ENCODE measurements at places on chromosomes 4 and X.

GRCh38 chr4:182144626-182145333 is 98.4 kb upstream of the TENM3 start:
- no peak for DNase-seq

DNA sequence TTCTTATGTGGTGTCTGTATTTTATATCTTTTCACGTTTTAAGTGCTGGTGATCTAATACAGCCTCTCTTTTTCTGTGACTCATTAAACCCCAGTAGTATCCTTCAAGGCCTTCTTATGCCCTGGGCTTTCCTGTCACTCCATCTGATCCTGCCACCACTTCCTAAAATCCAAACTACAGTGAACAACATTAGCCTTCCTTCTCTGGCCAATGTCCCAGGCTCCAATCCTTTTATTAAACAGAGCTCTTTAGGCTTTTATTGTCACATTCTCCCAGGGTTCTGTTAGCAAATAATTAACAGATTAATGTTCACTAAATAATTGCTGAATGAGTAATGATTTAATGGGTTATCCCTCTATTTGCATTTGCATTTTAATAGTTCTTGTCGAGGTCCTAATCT is 47.9 kb upstream of the ITM2A start:
- no peak for DNase-seq

GRCh38 chr4:35175487-35175886 is 1068.8 kb downstream of the ARAP2 start:
- no peak for DNase-seq

GRCh38 chrX:8632924-8633323 is 99.0 kb downstream of the ANOS1 start:
- no peak for DNase-seq

GRCh38 chr4:76216975-76217814 is 3.6 kb upstream of the SCARB2 start:
- no peak for DNase-seq

- DNase-seq = no peak
These were observed 3.8 kb downstream of the MSN start for GRCh38 chrX:65671286-65671685.

DNA sequence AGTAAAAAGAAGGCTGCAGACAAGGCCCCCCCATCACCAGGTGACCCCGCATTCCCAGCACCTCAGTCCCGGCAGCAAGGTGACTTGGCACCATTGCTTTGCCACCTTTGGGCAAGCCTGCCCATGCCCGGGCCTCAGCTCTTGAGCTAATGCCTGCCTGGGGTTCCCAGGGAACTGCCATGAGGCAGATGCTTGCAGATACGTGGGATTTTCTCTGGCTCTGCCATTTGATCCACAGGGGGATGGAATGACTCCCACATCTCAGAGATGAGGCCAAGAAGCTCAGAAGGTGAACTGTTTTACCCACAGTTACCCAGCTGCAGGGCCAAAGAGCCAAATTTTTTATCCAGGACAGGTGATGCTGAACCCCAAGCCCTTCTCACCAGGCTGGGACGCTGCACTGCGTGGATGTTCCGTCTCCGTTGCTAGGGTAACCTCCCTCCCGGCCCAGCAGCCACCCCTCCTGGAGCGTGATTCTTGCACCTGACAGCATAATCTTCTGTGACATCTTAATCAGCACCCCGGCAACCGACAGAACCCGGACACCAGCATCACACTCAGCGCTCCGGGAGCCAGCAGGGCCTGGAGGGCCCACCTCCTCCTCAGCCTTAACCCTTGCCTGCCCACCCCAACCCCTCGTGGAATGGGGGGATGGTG is 15.7 kb upstream of the MSX1 start:
- DNase-seq = no peak

DNA sequence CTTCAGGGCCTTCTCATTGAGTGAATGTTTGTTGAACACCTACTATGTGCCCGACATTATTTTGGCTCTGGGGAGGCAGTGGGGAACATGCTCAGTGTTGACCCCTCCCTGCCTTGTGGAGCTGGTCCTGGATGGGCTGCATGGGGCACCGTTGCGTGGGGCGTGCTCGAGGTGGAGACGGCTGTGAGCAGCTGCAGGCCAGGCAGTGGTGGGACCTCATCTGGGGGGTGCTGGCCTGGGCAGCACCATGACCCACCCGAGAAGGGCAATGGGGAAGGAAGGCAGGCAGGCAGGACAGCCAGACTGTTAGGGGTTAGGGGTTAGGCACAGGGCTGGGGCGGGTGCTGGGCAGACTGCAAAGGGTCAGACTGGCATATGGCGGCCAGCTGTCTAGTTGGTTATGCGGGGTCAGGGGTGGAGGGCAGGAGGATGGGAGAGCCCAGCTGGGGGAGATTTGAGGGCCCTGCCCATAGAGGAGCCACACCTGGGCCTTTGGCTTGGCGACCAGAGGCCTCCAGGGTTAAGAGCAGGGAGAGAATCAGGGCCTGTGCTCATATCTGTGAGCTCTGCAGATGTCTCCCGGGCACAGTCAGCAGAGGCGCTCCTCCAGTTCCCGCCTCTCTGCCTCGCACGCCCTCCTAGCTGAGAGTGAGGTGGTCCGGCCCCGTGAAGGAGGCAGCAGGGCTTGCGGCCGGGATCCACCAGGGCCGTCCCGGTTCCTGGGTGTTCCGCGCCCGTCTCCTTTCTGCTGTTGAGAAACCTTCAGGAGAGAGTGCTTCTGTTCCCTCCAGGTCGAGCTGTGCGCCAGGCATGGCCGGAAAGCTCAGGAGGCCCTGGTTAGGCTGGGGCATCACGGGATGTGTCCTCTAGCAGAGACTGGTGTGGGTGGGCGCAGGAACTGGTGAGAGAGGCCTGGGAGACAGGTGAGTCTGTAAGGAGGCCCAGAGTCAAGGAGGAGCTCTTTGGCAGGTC is 73.3 kb downstream of the RGS12 start:
- no peak for DNase-seq

- no peak for DNase-seq
These were observed 174.5 kb upstream of the C1QTNF7 start for GRCh38 chr4:15253349-15253748.

DNA sequence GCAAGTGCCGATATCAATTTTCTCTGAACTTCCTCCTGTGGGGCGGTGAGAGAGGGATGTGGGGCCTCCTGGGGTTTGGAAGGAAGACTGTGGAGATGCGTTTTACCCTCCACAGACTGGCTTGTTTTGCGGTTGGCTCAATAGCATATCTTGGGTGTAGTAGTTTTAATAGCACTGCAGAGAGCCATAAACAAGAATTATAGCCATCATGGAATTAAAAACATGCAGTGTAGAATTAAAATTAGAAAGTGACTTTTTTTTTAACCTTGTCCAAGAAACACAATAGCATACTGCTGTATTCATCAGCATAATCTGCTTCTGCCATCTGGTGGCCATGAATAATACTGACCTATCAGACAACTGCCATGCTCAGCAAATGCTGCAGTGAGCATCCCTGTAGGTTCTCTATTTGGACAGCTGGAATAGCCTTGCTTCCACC is 47.3 kb upstream of the SCML1 start:
- DNase-seq = no peak

DNA sequence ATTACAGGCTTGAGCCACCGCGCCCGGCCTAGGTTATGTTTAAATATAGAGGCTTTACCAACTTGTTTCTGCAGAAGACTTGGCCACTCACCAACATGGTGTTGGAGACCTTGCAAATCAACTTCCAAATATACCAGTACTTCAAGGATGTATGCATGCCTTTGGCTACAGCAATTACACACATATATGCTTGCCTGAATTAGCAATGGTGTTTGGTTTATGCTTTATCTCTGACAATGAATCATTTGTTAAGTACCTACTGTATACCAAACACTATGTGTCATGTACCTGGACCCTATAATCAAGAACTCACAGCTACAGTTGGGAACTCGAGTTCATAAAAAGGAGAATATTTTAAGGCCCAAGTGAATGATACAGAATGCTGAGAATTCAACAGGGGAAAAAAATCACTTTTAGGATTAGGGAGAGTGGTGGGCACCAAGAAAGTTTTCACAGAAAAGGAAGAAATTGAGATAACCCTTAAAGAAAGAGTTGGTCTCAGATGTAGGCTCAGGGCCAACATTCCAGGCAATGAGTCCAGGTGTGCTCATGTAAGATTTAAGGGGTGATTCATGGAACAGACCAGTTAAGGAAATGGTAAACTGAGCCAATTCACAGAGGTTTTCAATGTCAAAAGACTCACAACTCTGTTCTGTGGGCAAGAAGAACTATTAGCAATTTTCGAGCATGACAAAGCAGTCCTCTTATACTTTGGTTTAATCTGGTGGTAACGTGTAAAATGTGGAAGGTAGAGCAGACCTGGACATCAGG is 98.9 kb downstream of the BCOR start:
- no peak for DNase-seq

DNA sequence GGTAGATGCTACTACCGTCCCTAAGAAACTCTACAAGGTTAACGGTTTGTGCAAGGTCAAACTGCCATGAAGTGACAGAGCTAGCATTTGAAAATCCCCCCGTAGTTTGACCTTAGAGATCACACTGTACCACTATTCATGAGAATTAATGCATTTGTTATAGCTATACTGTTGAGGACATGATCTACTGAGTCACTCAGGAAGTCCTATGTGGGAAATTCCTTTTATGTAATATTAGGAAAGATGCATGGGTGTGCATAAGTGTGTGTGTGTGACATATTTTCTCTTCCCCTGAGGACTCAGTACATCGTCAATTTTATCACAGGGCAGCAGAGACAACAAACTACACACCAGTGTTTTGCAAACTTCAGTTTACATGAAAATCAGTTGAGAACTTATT is 141.1 kb downstream of the FBXW7 start:
- no peak for DNase-seq

GRCh38 chr4:138297743-138298405 is 55.7 kb upstream of the SLC7A11 start:
- no peak for DNase-seq

- no peak for DNase-seq
These were observed 46.1 kb downstream of the MBNL3 start for GRCh38 chrX:132442691-132443090.

GRCh38 chr4:154551872-154552686 is 1.9 kb upstream of the PLRG1 start:
- DNase-seq = peak; percentile 49

- no peak for DNase-seq
These were observed 379.0 kb downstream of the STIM2 start for GRCh38 chr4:27239641-27240040.

GRCh38 chr4:107253579-107254068 is 217.5 kb upstream of the DKK2 start:
- DNase-seq = no peak

DNA sequence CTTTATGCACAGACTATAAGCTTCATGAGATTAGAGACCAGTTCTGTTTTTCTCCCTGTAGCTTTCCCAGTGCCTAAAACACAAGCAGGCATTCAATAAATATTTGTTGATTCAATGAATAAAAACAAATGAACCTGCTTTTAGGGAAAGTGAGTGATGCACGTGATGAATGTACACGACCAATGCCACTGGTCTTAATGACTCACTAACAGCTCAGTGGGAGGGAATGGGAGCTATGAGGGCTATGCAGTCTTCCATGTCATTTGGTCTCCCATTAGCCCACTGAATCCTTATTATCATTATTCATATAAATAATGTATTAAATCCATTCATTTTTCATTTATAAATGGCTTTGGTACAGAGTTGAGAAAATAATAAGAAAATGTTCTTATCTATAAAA is 247.4 kb downstream of the FBXO8 start:
- DNase-seq = no peak

DNA sequence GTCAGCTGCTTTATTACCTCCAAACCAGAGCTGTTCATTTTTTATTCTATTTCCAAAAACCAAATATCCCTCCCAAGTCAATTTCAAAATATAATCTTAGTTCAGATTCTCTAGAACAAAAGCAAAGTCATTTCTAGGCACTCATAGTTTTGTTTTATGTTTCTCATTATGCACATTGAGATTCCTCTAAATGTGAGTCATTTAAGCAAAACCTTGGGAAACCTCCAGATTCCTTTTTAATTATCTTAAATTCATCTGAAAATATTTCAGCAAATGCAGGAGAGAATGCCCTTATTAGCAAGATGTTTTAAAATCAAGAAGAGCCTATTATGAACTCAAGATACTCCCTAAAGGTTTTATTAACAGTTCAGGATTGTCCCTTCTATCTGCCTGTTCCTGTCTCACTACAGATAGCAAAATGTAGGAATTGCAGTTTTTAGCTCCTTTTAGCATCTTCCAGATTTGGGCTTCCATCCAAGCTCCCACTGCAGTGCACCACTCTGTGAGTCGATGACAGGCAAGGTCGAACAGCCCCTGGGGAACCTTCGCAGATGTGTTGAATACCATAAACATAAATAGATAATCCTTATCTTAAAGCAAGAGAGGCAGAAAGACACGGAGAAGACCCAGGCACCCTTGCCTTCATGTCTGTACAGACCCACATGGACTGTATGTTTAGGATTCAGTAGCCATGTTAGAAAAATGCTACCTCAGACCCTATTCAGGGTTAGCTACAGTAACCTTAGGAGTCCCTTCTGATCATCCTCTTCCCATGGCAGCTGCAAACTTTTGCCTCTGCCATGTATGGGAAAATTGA is 11.3 kb upstream of the SLC9A7 start:
- no peak for DNase-seq

DNA sequence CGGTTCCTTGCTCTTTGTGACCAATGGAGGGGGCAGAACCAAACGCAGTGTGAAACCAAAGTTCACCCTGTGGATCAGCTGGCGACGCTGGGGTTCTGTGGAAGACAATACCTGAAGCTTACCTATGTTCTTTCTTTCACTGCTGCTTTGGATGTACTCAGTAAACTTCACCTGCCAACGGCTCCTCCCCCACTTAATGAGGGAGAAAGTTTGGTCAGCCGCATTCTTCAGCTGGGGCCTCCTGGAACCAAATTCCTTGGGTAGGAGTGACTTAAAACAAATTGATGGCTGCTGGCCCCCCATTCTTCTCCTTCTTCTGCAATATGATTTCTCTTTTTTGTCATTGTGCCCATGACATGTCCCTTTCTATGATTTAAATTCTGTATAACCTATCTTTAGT is 282.4 kb downstream of the ANK2 start:
- DNase-seq = no peak

DNA sequence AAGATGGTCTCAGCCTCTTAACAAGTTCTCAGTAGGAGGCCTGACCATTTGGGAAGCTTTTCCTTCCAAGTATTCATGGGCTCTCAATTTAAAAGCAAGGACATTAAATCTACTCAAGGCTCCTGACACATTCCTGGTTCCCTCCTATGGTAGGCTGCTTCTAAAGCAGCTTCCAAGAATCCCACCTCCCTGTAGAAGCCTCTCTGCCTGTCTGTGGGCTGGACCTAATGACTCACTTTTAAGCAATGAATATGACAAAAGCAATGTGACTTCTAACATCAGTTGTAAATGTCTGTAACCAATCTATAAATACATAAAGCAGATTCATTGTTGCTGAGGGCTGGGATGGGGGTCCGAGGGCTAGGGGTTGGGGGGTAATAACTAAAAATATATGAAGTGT is 99.5 kb upstream of the FAM9B start:
- no peak for DNase-seq

GRCh38 chrX:10653302-10653701 is 32.9 kb upstream of the MID1 start:
- no peak for DNase-seq

- no peak for DNase-seq
These were observed 123.9 kb upstream of the GC start for GRCh38 chr4:71907782-71908181.
